H1 (cell line): ENCODE measurements at places on chromosomes 2 and 18. TPM values are rescaled to one million over a fixed set of nuclear protein-coding genes. Genes with fewer than 3 reads are reported as not detected.

The TSPYL6 gene
- not detected in 2 replicates for polyA plus RNA-seq

The LRRC30 gene
- not detected in 2 replicates for polyA plus RNA-seq

The CD207 gene
- polyA plus RNA-seq = not detected in 2 replicates

The TRABD2A gene
- 17.3 and 17.6 TPM in 2 replicates for polyA plus RNA-seq

The SS18 gene
- polyA plus RNA-seq = 106 and 189 TPM in 2 replicates

The PPM1B gene
- 33.3 and 43.6 TPM in 2 replicates for polyA plus RNA-seq

The ABCA12 gene
- polyA plus RNA-seq = not detected in 2 replicates

The REV1 gene
- 9.9 and 16.6 TPM in 2 replicates for polyA plus RNA-seq

The LTBP1 gene
- 14.0 and 15.4 TPM in 2 replicates for polyA plus RNA-seq

The CRYGD gene
- 6.0 and 7.1 TPM in 2 replicates for polyA plus RNA-seq

The BOLL gene
- 0.03 TPM in 1 of 2 replicates, not detected in the other for polyA plus RNA-seq

The RTP5 gene
- 0.03 TPM in 1 of 2 replicates, not detected in the other for polyA plus RNA-seq

DNA sequence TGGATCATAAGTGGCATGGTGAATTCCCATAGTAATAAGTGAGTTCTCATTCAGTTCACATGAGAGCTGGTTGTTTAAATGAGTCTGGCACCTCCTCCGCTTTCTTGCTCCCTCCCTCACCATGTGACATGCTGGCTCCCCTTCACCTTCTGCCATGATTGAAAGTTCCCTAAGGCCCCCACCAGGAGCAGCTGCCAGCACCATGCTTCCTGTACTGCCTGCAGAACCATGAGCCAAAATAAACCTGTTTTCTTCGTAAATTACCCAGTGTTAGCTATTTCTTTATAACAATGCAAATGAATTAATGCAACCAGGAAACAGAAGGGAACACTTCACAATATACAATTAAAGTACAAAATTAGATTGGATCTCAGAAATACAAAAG, 257.0 kb downstream of the MREG start:
- H3K36me3 ChIP-seq = no peaks in the 10 kb centered on the region
- H3K4me3 ChIP-seq = no peak overlapping the region
- no peak overlapping the region for H3K27ac ChIP-seq
- no peaks in the 10 kb centered on the region for H3K4me1 ChIP-seq
- no peaks in the 10 kb centered on the region for H3K27me3 ChIP-seq
- DNase-seq = no peak

- H3K27me3 ChIP-seq = no peaks in the 10 kb centered on the region
- no peak for DNase-seq
- no peaks in the 10 kb centered on the region for H3K36me3 ChIP-seq
- no peak overlapping the region for H3K27ac ChIP-seq
These were observed 49.7 kb downstream of the SH3BP4 start for GRCh38 chr2:235001237-235002133.

DNA sequence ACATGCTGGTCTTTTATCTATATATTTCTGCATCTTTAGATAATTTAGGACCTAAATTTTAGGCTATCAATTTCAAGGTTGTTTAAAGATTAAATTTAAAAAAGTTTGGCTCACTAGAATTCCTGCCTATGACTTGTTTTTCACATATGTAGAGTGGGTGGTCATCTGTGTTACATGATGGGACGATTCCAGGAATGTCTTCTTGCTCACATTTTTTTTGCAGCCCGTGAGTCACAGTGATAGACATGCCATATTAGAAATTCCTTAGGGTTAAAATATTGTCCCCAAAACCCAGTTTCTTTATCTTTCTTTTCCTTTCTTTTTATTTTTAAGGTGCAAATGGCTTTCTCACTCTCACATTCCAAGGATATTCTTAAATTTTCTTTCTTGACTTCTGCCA, 652.0 kb downstream of the PLCL1 start:
- no peak overlapping the region for H3K27ac ChIP-seq
- no peak overlapping the region for H3K4me3 ChIP-seq
- no peaks in the 10 kb centered on the region for H3K36me3 ChIP-seq

- H3K36me3 ChIP-seq = no peaks in the 10 kb centered on the region
- no peak overlapping the region for H3K27ac ChIP-seq
- no peak for DNase-seq
- H3K27me3 ChIP-seq = no peaks in the 10 kb centered on the region
- H3K4me1 ChIP-seq = no peaks in the 10 kb centered on the region
These were observed 423.1 kb downstream of the FIGN start for GRCh38 chr2:163312713-163313112.

GRCh38 chr18:62226047-62226446, 39.0 kb downstream of the RELCH start:
- no peak overlapping the region for H3K4me3 ChIP-seq
- H3K36me3 ChIP-seq = no peaks in the 10 kb centered on the region; the same call in 1 of the 2 replicates
- H3K27ac ChIP-seq = no peak overlapping the region
- no peaks in the 10 kb centered on the region for H3K4me1 ChIP-seq
- DNase-seq = no peak

DNA sequence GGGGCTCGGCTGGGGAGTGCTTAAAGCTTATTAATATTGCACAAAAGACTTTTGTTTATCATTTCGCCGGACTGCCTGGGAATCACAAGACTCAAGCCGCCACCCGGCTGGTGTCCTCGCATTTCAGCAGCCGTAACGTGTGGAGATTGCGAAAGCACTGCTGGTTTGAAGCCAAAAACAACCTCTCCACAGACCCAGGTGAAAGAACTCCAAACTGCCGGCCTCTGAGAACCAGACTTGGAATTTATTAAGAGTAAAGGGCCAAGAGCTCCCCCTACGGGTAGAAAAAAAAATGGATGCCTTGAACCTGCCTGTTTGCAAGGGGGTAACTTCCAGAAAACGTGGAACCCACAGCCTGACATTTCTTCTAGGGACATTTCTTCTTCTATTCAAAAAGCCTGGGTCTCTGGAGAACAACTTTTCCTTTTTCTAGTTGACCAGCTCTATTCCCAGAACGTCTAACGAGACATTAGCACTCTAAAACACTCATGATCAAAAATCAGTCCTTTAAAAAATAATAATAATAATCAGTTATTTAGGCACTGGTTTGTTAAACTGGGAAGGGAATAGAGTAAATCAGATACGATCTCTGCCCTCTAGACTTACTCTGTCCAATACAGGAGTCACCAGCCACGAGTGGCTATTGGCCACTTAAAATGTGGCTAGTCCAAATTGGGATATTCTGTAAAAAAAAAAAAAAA, 216.3 kb downstream of the C1D start:
- H3K27me3 ChIP-seq = no peaks in the 10 kb centered on the region
- peak; percentile 54 for DNase-seq
- H3K4me1 ChIP-seq = no peaks in the 10 kb centered on the region
- no peaks in the 10 kb centered on the region for H3K36me3 ChIP-seq
- no peak overlapping the region for H3K27ac ChIP-seq

GRCh38 chr18:59311631-59312030, 6.8 kb downstream of the CPLX4 start:
- H3K4me3 ChIP-seq = no peak overlapping the region
- H3K27ac ChIP-seq = no peak overlapping the region
- H3K4me1 ChIP-seq = no peaks in the 10 kb centered on the region
- peaks cover 13% of the 10 kb centered on the region for H3K27me3 ChIP-seq
- no peaks in the 10 kb centered on the region for H3K36me3 ChIP-seq
- DNase-seq = no peak

- no peaks in the 10 kb centered on the region for H3K36me3 ChIP-seq
- DNase-seq = no peak
- H3K27me3 ChIP-seq = no peaks in the 10 kb centered on the region
- H3K27ac ChIP-seq = no peak overlapping the region
- no peaks in the 10 kb centered on the region for H3K4me1 ChIP-seq
These were observed 19.1 kb upstream of the DYNC1I2 start for GRCh38 chr2:171668183-171668582.

DNA sequence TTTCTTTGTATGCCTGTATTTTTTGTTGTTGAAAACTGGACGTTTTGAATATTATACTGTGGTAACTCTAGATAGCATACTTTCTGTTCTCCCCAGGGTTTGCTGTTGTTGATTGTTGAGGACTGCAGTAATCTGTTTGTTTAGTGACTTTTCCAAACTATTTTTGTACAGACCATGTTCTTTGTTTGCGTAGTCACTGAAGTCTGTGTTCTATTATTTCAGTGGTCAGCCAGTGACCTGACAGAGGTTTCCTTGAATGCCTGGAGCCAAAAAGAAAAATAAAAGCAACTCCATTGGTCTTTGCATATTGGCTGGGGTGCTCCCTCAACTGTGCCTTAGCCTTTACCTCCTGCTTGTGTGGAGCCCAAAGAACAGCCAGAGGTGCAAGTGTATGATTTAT, 42.7 kb upstream of the PHLPP1 start:
- DNase-seq = no peak
- H3K27me3 ChIP-seq = no peaks in the 10 kb centered on the region
- no peaks in the 10 kb centered on the region for H3K36me3 ChIP-seq
- H3K4me1 ChIP-seq = no peaks in the 10 kb centered on the region

DNA sequence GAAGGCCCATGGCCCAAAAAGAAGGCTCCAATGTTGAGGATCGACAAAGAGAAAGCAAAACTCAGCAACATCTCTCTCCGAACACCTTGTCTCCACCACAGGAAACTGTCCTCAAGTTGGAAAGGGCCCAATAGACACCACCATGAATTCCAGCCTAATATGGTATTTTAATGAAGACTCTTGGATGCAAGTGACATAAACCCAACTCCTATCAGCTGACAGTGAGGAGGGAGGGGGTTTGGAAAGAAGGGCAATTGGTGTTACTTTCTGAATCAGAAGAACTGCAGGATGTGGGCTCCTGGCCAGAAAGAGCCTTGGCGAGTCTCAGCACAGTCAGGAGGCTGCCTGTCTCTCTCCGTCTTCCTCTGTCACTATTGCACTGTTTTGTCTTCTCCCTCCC, 40.3 kb upstream of the SIGLEC15 start:
- no peaks in the 10 kb centered on the region for H3K36me3 ChIP-seq
- H3K4me1 ChIP-seq = peaks cover 3% of the 10 kb centered on the region; the same call in 1 of the 2 replicates
- H3K4me3 ChIP-seq = no peak overlapping the region
- no peak overlapping the region for H3K27ac ChIP-seq
- H3K27me3 ChIP-seq = no peaks in the 10 kb centered on the region

- H3K36me3 ChIP-seq = no peaks in the 10 kb centered on the region
- no peak for DNase-seq
- no peaks in the 10 kb centered on the region; the same call in 1 of the 2 replicates for H3K4me1 ChIP-seq
- H3K4me3 ChIP-seq = no peak overlapping the region
These were observed 55.7 kb downstream of the ZC3H8 start for GRCh38 chr2:112199188-112199587.

GRCh38 chr2:6454286-6454990, 411.3 kb downstream of the CMPK2 start:
- DNase-seq = no peak
- no peaks in the 10 kb centered on the region for H3K4me1 ChIP-seq
- no peaks in the 10 kb centered on the region for H3K36me3 ChIP-seq
- no peaks in the 10 kb centered on the region for H3K27me3 ChIP-seq
- no peak overlapping the region for H3K4me3 ChIP-seq

DNA sequence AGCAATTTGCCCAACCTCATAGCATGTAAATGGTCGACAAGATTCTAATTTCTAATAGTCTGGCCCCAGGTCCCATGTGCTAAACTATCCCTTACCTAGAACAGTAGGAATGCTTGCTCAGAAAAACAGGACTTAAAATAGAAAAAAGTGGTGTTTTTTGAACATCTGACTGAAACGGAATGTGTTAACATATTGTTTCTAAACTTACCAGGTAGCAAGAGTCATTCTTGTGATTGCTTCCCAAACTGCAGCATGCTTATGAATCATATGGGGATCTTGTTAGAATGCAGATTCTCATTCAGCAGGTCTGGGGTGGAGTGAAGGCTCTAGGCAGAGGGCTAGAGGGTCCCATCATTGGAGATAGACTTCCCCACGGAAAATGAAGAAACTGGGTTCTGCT, 5.8 kb upstream of the SLC20A1 start:
- no peaks in the 10 kb centered on the region for H3K36me3 ChIP-seq
- H3K4me3 ChIP-seq = no peak overlapping the region
- no peak for DNase-seq
- peaks cover 4% of the 10 kb centered on the region for H3K4me1 ChIP-seq
- H3K27me3 ChIP-seq = no peaks in the 10 kb centered on the region; the same call in 1 of the 2 replicates
- H3K27ac ChIP-seq = no peak overlapping the region

DNA sequence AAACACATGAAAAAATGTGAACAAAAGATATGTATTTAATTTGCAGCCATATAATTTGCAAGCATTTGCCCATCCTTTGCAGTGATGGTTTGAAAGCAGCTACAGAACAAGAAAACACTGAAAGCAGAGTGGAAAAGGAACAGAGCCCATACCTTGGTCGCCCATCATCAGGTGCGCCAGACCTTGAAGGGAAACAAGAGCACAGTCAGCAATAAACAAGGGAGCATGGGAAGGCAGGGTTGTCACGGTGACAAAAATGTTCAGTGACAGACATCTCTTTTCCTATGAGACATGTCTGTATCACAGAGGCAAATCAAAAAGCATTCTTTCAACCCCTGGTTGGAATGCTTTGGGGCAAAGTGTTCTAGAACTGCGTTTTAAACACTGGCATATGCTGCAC, 109.4 kb downstream of the NRXN1 start:
- no peak for DNase-seq
- no peak overlapping the region for H3K27ac ChIP-seq
- H3K4me1 ChIP-seq = no peaks in the 10 kb centered on the region
- no peaks in the 10 kb centered on the region for H3K36me3 ChIP-seq
- no peaks in the 10 kb centered on the region for H3K27me3 ChIP-seq
- H3K4me3 ChIP-seq = no peak overlapping the region

DNA sequence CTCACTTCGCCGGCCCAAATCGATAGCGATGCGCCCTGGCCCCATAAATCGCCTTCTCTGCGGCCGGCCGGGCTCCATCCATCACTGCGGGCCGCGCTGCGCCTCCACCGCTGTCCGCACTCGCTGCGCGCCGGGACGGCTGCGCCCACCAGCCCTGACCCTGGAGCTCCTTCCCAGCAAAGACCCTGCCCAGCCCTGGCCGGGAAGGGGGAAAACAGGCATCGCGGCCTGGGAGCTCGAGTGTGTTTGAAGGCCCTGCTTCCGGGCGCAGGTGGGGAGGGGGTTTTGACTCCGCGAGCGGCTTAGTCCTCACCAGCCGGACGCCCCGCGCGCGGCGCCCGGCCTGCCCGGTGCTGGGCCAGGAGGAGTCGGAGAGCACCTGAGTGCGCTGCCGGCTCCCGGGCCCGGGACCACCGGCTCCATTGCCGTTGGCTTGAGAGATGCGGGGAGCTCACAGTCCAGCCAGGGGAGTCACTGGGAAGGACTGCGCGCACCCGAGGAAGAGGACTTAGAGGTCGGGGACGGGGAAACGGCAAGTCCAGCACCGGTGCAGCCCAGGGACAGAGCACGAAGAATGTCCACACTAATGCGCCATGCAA, 1.1 kb downstream of the PAX8 start:
- H3K27ac ChIP-seq = no peak overlapping the region
- peaks cover 75% of the 10 kb centered on the region for H3K27me3 ChIP-seq
- H3K4me3 ChIP-seq = peak overlapping the region; percentile 55

DNA sequence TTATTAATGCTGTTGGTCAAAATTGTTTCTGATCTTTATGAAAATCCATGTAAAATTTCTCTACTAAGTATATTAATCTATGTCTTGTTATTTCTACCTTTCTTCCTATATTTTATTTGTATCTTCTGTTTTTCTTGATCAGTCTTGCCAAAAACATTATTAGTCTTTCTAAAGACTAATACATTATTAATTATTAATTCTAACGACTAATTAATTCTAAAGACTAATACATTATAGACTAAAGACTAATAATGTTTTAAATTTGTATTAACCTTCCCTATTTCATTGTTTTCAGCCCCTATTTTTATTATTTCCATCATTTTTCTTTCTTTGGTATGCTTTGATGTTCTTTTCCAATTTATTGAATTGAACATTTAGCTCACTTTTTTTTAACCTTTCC, 27.7 kb downstream of the NEURL3 start:
- no peaks in the 10 kb centered on the region for H3K36me3 ChIP-seq
- no peaks in the 10 kb centered on the region for H3K4me1 ChIP-seq
- H3K27ac ChIP-seq = no peak overlapping the region
- DNase-seq = no peak

GRCh38 chr2:65599693-65600092, 167.3 kb upstream of the SPRED2 start:
- H3K4me1 ChIP-seq = no peaks in the 10 kb centered on the region
- H3K27ac ChIP-seq = no peak overlapping the region
- no peak overlapping the region for H3K4me3 ChIP-seq
